MV-4-11 (cell line): ENCODE measurements at places on chromosomes 1 and 21.
A peak's percentile ranks its signal among the peaks of the same experiment; 100 is the strongest.

- DNase-seq, result no peak
Observed at GRCh38 chr1:29880556-29880955, 644.2 kb downstream of the PTPRU start.

GRCh38 chr1:183550915-183551314, 39.3 kb downstream of the NCF2 start:
- DNase-seq, result no peak

DNA sequence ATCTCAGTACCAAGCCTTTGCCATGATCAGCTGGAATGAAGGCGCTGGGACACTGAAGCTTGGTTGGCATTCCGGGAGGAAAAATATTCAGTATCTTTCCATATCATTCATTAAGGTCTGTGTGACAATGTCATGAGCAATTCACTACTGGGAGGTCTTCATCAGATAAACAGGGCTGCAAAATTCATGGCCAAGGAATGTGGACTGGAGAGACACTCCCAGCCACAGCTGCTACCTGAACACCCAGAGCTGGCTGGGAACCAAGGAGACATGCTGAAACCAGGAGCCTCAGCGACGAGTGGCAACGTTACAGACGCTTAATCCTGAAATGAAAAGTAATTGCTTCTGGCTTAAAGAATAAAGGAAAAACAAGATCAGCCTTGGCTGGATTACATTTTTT, 30.6 kb upstream of the DDAH1 start:
- DNase-seq, result no peak

DNA sequence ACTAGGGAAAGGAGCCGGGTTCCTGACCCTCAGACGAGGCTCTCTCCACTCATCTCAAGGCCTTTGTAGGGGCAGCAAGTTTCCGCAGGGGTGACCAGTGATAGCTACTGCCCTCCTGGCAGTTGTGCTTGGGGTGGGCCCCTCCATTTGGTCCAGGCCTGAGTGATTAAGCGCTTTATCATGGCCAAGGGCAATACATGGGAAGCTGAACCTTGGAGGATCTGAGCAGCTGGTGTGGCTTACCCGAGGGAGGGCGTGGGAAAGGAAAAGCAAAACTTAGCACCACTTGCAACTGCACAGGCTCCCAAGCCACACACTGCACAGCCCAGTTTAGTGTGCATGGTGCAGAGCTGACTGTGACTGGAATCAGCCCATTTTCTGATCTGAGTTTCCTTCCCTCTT, 47.8 kb downstream of the GADD45A start:
- DNase-seq, result peak; percentile 82

DNA sequence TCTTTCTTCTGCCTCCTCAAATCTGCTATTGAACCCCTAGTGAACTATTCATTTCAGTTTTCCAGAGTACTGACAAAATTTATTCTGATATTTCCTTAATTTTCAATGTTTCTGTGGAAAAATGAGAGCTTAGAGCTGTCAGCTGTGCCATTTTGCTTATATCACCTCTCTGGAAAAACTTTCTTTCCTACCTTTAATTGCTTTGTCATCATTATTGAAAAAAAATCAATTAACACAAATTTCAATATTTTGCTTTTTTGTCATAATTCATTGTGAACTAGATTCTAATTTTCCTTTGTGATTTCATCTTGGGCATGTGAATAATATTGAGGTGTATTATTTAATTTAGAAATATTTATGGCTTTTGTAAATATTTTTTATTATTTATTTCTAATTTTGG, 126.5 kb downstream of the C1orf94 start:
- no peak for DNase-seq

- no peak for DNase-seq
Observed at GRCh38 chr1:232385221-232385620, 244.7 kb downstream of the SIPA1L2 start.
